HCT116 (cell line): ENCODE measurements at places on chromosomes 4 and X. TPM values are rescaled to one million over a fixed set of nuclear protein-coding genes. Genes with fewer than 3 reads are reported as not detected.

DNA sequence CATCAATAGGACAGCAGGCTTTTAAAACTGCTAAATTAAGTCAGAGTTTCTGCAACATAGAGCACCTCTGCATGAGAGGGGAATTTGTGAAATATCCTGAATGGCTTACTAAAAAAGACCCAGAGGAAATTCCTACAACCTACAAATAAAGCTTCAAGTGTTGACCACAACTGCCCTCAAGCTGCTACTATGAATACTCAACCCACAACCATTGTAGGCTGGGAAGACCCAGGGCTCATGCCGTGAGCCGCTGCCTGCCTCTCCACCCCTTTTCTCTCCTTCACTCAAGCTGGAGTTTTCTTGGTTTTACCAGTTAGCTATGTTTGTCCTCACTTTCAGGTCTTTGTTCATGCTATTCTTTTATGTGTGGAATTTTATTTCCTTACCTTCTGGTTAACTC lies 151.6 kb downstream of the EMCN start:
- no peaks in the 10 kb centered on the region for H3K27me3 ChIP-seq
- no peak overlapping the region for H3K27ac ChIP-seq
- no peaks in the 10 kb centered on the region for H3K36me3 ChIP-seq
- no peak overlapping the region for H3K4me3 ChIP-seq
- no peaks in the 10 kb centered on the region for H3K4me1 ChIP-seq
- DNase-seq = no peak

- H3K4me1 ChIP-seq = no peaks in the 10 kb centered on the region
- no peaks in the 10 kb centered on the region for H3K27me3 ChIP-seq
- no peaks in the 10 kb centered on the region for H3K36me3 ChIP-seq
Measured at GRCh38 chrX:124467202-124467601, 120.8 kb downstream of the SH2D1A start.

GRCh38 chr4:28167411-28167810 lies 1306.8 kb downstream of the STIM2 start:
- no peaks in the 10 kb centered on the region for H3K4me1 ChIP-seq
- no peaks in the 10 kb centered on the region for H3K27me3 ChIP-seq
- no peak overlapping the region for H3K4me3 ChIP-seq
- DNase-seq = no peak
- no peaks in the 10 kb centered on the region for H3K36me3 ChIP-seq

GRCh38 chrX:45623266-45623665 lies 422.6 kb upstream of the DIPK2B start:
- no peak overlapping the region for H3K4me3 ChIP-seq
- H3K4me1 ChIP-seq = peaks cover 13% of the 10 kb centered on the region; the same call in 1 of the 2 replicates
- no peaks in the 10 kb centered on the region for H3K36me3 ChIP-seq
- no peak overlapping the region for H3K27ac ChIP-seq
- H3K27me3 ChIP-seq = no peaks in the 10 kb centered on the region

GRCh38 chr4:135824759-135825296 lies 1623.2 kb upstream of the PABPC4L start:
- no peaks in the 10 kb centered on the region for H3K27me3 ChIP-seq
- no peak overlapping the region for H3K4me3 ChIP-seq
- no peaks in the 10 kb centered on the region for H3K36me3 ChIP-seq
- H3K4me1 ChIP-seq = no peaks in the 10 kb centered on the region
- DNase-seq = no peak

GRCh38 chr4:1206299-1207156 lies 34.1 kb upstream of the SPON2 start:
- H3K36me3 ChIP-seq = no peaks in the 10 kb centered on the region
- DNase-seq = no peak
- no peak overlapping the region for H3K27ac ChIP-seq
- H3K4me3 ChIP-seq = no peak overlapping the region

PAGE1 gene
- total RNA-seq = not detected
